ENCODE measurements at places on chromosomes 4 and X.
A peak's percentile ranks its signal among the peaks of the same experiment; 100 is the strongest.

- DNase-seq, result no peak
Measured at GRCh38 chr4:41427306-41427882, 110.6 kb upstream of the LIMCH1 start.

DNA sequence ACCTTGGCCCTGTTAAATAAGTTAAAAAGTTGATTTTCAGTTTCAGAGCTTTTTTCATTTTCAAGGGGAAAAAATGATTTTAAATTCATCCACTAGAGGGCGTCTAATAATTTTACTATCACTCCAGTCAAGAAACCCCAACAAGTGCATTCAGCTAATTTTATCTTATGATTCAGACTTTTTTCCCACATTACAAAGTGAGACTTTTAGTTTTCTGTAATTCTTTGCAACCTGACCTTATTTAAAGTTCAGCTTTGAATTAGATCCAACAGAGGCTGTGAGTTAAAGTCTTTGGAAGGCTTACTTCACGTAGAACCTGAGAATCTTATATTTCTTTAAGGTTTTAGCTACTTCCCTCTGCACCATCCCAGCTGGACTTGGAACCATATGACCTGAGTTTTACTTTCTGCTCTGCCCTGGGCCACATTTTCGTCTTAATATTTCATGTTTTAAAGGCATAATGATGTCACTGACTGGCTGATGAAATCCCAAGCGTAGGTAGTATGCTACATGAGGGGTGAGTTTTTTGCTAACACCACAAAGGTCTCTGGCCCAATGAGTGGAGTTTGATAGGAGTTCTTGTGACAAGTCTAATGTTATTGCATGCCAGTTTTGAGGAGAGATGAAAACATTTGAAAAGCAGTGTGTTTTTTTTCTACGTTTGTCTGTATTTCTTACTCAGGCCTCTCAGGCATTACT lies 7.2 kb downstream of the GNRHR start:
- DNase-seq, result peak; percentile 17

DNA sequence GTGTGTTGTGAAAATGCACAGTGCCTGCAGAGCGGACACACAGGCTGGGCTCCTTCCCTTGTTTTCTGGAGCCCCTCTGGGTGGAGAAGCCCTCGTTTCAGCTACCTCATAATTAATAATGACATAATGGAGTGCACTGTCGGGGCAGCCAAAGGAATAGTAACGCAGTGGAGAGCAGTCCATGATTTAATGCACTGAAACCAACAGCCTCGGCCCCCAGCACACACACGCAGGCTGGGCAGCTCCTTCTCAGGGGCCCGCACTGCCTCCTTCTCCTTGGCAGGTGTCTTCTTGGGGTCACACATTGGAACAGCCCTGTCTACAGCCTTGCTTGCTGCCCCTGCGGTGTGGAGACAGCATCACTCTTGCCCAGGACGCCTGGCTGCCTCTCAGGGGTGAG lies 89.2 kb downstream of the DCTD start:
- DNase-seq, result no peak

GRCh38 chrX:70292788-70293187 lies 2.9 kb downstream of the KIF4A start:
- no peak for DNase-seq

DNA sequence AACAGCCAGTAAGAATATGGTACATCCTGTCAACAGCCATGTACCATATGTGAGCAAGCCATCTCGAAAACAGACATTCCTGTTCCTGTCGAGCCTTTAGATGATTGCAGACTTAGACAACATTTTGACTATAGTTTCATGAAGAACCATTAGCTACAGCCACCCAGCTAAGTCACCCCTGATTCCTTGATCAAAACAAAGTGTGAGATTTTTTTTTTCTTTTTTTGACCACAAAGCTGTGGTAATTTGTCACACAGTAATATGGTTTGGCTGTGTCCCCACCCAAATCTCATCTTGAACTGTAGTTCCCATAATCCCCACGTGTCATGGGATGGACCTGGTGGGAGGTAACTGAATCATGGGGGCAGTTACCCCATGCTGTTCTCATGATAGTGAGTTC lies 15.2 kb upstream of the HADH start:
- DNase-seq, result no peak

- no peak for DNase-seq
Measured at GRCh38 chr4:117154251-117154650, 68.9 kb upstream of the TRAM1L1 start.

DNA sequence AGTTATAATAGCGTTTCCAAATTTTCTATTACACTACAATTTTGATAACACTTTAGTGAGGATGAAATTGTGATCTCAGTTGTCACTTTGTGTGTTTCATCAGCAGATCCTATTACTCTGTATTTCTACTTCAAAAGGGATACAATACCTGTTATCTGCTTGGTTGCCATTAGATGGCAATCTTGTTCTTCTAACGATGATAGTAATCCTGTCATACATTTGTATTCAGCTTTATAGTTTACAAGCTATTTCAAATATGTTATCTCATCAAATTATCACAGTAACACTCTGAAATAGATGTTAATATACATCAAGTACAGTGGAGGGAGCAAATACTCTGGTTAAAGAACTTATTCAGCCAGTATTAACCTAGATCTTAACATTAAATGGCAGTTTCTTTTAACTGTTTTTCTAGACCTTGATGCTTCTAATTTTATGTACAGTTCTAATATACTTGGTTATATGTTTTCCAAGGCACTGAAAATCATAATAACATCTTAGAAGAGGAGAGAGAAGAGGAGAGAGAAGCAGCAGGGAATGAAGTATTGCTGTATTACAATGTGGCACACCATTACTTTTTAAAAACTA lies 292.0 kb downstream of the CCSER1 start:
- DNase-seq, result no peak

DNA sequence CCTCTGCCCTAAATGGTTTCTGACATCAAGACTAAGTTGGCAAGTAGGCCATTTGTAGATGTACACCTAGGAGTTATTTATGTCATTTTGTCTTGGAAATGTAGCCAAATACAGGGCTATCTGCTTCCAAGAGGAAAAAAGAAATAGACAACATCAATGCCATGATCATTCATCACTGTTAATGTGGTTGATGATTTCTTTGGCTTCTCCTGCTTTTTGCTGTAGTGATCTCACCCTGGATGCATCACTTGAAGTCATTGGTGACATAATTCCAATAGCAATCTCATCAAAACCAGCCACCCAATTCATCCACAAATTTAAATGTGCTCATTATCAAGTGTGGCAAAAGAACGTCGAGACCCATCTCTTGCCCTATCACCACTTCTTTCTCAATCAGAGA lies 222.6 kb upstream of the PPARGC1A start:
- no peak for DNase-seq

- DNase-seq, result no peak
Measured at GRCh38 chr4:8070736-8071718, 87.6 kb downstream of the ABLIM2 start.

DNA sequence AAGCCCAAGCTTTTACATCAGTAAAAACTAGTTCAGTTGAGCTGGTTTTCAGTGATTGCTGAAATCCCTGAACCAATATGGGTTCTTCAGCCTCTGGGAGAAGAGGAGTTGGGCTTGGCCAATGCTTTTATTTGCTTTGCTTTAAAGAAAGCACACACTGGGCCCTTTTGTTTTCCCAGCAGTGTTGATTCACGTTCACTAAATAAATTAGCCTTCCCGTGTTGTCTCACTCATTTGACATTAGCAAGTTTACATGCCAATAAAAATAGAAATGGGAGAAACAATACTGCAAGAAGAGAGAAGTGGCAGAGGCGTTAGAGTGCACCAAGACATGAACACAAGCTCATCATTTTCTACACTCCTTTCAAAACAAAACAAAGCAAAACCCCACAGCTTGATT lies 136.2 kb downstream of the SHROOM3 start:
- DNase-seq, result no peak

DNA sequence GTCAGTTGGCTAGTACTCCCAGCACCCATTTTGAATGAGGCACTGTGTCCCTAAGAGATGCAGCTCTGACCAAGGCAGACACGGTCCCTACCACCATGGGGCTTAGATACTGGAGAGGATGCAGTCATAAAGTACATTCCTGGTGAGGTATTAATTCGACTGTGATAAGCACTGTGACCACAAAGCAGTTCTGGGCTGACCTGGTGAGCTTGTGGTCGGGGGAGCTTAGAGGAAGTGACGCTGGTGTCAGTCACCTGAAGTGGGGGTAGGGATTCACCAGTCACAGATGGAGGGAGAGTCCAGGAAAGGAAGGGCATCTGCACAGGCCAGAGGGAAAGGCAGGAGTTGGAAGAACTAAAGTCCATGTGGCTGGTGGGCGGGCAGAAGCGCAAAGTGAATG lies 15.8 kb upstream of the CLTRN start:
- DNase-seq, result no peak

GRCh38 chr4:40193016-40193571 lies 3.7 kb upstream of the RHOH start:
- no peak for DNase-seq

- DNase-seq, result no peak
Measured at GRCh38 chr4:14008494-14008893, 381.0 kb upstream of the BOD1L1 start.

GRCh38 chr4:3796960-3797359 lies 30.8 kb downstream of the ADRA2C start:
- DNase-seq, result no peak

DNA sequence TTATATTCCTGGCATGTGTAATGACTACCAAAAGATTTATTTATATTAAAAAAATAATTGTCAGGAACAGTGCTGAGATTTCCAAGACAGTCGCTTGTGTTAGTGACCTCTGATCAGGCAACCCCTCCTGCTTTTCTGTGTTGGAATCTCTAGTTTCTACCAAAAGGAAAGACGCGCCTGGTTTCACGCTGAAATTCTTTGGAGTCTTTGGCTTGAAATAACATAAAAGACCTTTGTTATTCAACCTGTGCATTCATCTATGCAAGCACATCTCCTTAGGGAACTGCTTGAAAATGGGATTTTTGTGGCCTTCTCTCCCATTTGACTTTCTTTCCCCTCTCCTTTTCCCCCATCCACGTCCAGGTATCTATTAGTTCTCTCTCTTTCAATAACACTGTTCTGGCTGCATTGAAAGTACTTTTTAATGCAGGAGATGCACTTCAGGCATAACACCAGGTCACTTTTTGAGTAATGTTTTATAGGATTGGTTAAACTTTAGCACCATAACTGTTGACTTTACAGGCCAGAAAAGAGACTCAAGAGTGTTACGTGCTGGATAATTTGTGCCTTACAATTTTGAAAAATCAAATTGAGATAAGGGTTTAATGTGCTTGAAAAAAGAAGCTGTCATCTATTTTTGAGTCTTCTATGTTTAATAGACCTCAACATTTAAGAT lies 172.7 kb downstream of the GPAT3 start:
- DNase-seq, result no peak

- no peak for DNase-seq
Measured at GRCh38 chr4:72063726-72064125, 31.9 kb downstream of the NPFFR2 start.

- no peak for DNase-seq
Measured at GRCh38 chrX:45847961-45848360, 647.3 kb upstream of the DIPK2B start.

- no peak for DNase-seq
Measured at GRCh38 chr4:26751838-26752237, 108.8 kb upstream of the STIM2 start.

GRCh38 chr4:178387756-178388155 lies 945.5 kb upstream of the AGA start:
- no peak for DNase-seq

- peak; percentile 36 for DNase-seq
Measured at GRCh38 chr4:140233791-140234696, 80.1 kb upstream of the MAML3 start.

- DNase-seq, result no peak
Measured at GRCh38 chr4:42483426-42484379, 86.4 kb downstream of the SHISA3 start.

DNA sequence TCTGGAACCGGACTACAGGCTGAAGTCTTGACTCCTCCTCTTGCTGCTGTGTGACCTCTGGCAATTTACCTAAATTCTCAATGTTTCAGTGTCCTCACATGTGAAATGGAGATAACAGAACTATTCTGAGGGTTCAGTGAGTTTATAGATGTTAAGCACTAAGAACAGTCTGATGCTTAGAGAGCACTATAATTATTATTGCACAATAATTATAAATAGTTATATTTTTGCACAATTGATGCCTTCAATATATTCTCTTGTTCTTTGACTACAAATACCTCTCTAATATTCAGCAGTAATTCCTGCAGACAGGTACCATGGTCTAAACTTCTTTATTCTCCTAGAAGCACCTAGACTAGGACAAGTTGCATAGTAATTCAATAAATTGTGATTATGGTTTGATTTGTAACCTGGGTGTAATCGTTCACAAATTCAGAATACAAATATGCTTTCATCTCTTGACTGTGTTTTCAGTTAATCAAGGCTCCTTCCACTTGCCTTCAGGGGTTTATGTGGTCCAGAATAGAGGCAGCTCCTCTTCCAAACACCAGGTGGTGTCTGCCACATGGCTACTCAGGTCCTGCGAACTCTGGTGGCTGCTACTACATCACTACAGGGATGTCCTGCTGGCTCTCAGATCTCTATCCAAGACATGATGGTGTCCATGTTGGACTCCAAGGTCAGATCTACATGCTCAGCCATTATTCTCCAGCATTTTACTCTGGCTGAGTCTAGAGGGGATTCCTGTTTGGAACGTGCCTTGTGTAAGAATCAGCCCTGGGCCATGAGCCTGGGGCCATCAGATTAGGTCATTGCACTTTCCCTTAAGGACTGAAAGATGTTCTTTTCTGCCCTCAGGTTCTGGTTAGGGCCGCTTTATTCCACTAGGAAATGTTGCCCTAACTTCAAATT lies 103.4 kb downstream of the QRFPR start:
- no peak for DNase-seq

- DNase-seq, result no peak
Measured at GRCh38 chr4:143202824-143203223, 18.1 kb downstream of the USP38 start.

DNA sequence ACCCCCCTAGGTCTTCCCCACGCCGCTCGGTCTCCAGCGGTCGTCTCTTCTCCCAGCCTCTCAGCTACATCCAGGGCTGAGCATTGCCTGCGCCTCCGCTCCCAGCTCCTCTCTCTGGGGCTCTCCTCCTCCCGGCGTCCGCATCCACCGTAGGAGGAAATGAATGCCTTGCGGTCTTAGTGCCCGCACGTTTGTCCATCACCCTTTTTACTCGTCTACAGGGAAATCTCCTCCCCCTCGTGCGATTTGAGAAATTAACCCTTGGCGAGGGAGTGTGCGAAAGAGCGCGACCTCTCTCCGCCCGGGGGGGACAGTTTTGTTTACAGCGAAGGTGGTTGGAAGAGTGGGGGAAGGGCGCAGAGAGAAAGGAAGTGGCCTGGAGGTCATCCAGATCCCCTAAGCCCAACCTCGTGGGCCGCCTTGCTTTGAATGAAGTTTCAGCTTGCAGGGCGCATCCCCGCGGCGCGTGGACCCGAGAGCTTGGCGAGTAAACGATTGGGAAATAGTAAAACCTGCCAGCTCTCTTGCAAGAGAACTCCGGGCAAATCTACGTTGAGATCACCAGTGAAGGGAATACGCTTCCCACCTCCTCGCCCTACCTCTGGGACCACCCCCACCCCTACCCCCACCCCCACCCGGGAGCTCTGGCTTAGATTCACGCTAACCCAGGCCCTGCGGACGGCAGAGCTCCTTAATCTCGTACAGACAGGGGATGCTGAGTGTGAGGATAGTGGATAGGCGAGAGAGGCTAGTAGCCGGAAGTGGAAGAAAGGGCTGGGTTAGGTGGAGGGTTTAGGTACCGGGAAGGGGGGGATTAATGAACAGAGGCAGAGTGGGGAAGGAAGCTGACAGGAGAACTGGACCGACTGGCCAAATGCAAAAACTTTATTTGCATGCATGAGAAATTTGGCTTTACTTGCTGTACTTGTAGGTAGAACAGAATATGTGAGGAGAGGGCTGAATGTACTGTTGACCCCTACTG lies at the start of gene ELOVL6:
ELOVL6 (minus strand) TSS at position 181 of the 982 bp plus-strand sequence. CDS start 280 bp downstream, outside the sequence.
- DNase-seq, result peak; percentile 20

GRCh38 chr4:159547645-159548308 lies 444.9 kb downstream of the RAPGEF2 start:
- no peak for DNase-seq

All from amniotic stem cell (primary cell).